OCI-LY7 (cell line): ENCODE measurements at places on chromosomes 2 and 18. TPM values are rescaled to one million over a fixed set of nuclear protein-coding genes. Genes with fewer than 3 reads are reported as not detected.

MGAT5 gene
- total RNA-seq, result 58.4 and 68.0 TPM in 2 replicates

UBXN4 gene
- 88.2 and 105 TPM in 2 replicates for total RNA-seq

PSTPIP2 gene
- total RNA-seq, result 0.11 TPM in 1 of 2 replicates, not detected in the other

GRCh38 chr2:144310484-144310883 lies 209.4 kb downstream of the ZEB2 start:
- no peak for DNase-seq

DNA sequence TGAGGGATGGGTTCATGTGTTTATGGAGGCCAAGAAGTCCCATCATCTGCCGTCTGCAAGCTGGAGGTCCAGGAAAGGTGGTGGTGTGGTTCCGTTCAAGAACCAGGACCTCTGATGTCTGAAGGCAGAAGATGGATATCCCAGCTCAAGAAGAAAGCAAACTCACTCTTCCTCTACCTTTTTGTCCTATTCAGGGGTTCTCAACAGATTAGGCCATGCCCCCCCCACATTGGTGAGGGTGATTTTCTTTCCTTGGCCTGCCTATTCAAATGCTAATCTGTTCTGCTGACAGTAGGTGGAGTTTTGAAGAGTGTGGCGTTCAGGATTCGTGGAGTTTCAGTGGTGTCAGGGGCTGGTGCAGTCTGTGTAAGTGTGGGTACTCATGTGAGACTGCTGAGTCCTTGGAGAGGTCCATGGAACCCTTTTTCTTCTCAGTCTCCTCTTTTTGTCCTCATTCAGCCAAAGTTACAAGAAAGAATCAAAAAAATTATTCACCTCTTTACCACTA lies 5.9 kb downstream of the MSL3B start:
- DNase-seq, result no peak
